ENCODE measurements at places on chromosomes 4 and X.

DNA sequence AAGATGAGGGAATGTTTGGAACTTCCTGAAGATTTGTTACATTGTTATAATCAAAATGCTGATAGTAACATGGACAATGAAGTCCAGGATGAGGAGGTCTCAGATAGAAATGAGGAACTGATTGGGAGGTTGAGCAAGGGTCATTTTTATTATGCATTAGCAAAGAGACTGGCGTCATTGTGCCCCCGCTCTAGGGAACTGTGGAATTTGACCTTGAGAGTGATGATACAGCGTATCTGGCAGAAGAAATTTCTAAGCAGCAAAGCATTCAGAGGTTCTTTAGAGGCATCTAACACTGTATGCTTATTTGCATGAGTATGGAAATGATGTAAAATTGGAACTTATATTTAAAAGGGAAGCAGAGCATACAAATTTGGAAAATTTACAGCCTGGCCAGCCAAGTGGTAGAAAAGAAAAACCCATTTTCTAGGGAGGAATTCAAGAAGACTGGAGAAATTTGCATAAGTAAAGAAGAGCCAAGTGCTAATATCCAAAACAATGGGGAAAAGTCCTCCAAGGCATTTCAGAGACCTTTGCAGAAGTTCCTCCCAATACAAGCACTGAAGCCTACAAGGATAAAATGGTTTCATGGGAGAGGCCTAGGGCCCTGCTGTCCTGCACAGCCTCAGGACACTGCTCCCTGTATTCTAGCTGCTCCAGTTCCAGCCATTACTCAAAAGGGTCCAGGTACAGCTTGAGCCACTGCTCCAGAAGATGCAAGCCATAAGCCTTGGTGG is 483.0 kb upstream of the NDST4 start:
- no peak for DNase-seq

DNA sequence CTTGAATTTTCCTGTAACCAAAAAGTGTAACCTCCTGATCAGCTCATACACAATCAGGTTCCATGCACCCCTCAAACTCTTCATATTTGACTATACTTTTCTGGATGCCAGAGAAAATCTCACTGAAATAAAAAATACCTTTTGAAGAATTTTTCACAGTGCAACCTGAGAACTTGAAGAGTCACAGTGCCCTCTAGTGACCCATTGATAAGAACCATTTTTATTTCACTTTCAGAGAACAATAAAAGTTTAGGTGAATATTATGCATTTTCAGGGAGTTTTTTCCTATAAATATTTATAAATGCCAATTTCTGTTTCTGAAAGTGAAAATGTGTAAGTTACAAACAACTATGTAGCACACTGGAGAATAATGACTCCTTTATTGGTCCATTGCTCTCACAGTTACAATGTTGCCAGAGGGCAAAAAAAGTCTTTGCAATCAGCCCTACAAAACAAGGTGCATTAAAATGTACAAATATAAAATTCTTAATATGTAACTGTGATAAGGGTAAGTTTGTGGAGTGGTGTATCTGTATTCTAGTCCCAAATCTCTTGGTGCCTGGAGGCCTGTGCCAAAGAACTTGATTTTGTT is 153.6 kb upstream of the INTU start:
- peak; percentile 34 for DNase-seq

DNA sequence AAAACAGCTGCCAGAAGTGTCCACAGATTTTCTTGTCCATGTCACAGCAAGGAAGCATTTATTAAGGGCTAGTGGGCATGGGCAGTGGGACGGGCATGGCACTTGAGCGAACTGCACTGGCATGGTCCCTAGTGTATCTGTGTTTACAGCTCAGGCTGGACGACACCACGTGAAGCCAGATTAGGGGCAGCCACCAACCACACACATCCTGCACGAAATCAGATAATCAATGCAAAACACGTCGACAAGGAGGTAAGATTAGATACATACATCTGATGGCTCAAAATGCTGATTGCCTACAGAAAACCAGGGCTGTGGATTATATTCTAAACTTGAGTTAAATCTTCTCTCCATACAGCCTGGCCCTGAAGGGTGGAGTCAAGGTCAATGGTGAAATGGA is 103.8 kb upstream of the ATP6AP2 start:
- DNase-seq: no peak

DNA sequence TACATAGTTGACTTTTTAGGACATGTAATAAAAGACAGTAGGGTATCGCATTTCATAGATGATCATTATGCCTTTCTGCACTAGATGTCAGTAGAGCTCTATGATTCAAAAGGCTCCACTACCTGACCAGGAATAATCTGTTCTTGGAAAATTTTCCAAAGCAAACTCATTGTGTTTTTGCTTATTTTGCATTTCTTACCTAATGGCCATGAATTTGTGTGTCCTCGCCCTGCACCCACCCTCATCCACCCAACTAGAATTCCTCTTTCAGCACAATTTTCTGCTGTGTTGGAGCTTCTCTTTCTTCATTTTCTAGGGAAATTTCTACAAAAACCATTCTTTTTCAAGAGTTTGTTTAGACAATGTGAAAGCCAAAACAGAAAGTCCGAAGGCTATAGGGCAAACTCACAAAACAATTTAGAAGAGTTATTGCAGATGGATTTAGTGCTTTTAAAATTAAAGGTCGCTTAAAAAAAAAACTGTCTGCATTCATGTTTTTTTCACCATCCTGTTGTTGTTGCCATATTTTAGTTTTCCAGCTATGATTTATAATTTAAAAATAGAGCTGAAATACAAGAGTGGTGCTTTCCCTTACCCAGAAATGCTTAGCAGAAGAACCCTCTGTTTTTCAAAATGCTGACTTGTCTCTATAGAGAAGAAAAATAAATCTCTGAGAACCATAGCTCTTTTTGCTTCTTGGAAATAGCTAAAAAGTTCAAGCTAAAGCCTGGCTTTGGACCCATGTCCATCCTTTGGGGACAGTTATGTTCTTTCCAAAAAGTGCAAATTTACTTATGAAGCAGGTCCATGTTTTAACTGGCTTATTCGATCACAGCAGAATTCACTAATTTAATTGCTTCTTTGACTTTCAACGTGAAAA is 183.7 kb downstream of the SPATA18 start:
- peak; percentile 3 for DNase-seq

GRCh38 chrX:139563251-139563650 is 32.7 kb downstream of the F9 start:
- peak; percentile 71 for DNase-seq

- peak; percentile 4 for DNase-seq
Observed at GRCh38 chr4:137015426-137016409, 516.6 kb downstream of the PCDH18 start.

- no peak for DNase-seq
Observed at GRCh38 chrX:15683193-15683592, 18.6 kb upstream of the CLTRN start.

DNA sequence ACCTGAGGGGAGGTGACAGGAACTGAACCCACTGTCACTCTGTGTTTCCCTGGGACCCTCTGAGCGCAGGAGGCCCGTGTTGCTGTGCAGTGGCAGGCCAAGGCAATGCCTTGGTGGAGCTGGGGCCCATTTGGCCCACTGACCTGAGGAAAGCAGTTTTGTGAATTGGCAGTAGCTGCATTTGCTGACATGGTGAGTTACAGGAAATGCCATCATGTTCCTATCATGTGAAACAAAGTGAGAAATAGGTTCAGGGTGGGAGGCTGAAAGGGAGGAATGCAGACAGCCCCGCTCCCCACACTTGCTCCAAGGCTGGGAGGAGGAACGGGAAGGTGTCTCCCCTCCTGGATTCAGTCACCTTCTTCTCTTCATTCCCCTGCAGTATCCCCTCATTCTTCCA is 146.1 kb downstream of the PTTG2 start:
- peak; percentile 40 for DNase-seq

- DNase-seq: peak; percentile 85
Observed at GRCh38 chr4:41541687-41542094, 3.7 kb downstream of the LIMCH1 start.

DNA sequence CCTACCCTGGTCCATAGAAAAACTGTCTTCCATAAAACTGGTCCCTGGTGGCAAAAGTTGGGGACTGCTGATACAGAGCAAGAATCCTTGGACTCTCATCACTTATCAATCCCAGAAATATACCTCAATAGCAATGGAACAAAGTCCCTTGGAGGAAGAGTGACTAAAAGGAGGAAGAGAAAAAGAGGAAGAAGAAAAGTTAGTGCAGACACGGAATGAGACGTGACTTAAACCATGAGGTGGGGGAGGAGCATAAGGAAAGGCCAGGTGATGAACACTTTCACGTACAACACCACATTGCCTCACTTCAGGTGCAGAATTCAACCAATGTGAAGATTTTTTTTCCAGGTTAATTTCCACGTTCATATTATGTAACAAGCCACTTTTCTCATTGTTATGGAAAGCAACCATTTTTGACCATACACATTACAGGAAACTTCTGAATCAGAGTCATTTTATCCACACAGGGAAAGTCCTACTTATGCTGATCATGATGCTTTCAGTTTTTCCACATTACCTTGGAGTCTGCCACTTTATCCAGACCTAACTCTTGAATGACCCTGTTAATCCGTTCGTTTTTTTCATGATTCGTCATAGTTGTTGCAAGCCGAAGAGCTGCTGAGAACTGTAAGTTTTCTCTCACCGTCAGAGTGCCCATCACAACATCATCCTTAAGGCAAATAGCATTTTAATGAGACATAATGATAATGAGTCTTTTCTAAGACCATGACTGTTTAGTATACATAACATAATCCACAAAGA is 27.7 kb downstream of the ABCG2 start:
- DNase-seq: peak; percentile 64

- DNase-seq: no peak
Observed at GRCh38 chrX:137432609-137433008, 133.3 kb upstream of the ZIC3 start.

DNA sequence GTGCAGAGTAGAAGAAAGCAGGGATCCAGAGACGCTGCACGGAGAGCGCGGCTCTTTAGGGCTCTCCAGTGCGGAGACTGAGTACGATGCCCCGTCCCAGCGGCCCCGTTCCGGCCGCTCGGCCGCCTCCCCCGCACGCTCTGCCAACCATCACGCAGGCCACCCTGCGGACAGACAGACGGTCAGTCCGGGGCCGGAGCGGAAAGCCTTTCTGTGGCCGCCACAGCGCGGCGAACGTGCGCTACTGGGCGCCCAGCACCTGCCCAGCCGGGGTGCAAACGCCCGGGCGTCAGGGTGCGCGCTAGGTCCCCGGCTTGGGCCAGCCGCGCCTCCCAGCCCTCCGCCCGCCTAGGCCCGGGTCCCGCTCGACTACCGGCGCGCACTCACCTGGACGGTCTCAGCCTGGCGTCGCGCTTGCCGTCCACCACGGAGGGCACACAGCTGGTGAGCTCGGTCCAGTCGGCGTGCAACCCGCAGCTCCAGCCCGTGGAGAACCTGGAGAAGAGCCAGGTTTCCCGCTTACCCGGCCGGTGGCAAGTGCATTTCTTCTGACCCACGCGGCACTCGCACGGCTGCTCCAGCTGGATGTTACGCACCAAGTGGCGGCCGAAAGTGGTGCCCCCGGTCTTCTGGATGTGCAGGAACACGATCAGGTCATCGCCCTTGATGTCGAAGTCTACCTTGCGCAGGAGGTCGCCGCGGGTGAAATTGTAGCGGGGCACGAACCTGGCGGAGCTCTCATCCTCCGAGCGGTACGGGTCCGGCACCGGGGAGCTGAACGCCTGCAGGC is 1.8 kb downstream of the HS6ST2 start:
- DNase-seq: no peak

DNA sequence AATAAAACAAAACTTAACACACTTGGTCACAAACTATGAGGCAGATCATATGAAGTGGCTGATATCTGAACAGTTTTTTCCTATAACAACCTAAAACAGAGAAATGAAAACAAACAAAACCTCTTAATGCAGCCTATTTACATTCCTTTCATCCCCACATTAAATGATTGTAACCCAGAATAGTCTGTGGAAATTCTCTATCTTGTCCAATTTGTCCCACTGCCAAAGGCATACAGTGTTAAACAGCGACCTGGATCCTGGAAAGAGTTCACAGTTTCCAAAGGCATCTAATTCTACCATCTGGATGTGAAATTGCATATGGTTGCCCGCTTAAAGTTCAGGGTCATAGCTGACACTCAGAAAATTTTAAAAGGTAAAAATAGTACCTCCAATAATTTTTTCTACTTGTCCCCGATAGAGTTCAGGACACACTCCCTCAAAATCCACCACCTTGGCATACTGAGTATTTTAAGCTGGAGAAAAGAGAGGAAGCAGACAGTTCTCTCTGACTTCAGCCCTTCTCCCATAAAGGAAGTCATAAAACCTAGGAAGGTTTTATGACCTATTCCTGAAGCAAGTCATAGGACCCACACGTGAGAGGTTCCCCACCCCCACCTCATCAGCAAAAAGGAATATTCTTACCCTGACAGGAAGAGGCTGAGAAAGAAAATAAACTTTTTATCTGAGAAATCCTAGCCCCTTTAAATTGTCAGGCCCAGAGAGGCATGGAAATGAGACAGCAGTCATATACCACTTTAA is 270.2 kb downstream of the PAPSS1 start:
- no peak for DNase-seq

GRCh38 chrX:119583431-119584059 is 9.2 kb downstream of the UBE2A start:
- no peak for DNase-seq

DNA sequence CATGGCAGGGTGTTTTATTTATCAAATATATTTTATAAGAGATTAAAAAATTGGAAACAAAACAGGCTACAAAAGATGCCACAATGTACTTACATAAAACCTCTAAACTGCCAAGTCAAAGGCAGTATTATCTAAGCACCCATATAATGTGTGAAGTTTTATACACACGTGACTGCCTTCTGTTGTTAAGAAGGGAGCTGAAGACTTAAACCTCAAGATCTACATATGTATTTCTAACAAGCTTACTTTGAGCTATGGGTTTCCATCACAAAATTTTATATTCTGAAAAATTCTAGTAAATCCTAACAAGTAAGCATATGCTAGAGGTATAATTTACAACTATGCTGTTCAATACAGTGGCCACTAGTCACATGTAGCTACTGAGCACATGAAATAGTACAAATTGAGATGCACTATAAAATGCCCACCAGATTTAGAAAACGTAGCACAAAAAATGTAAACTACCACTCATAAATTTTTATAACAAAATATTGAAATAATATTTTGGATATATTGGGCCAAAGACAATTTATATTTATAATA is 9.8 kb downstream of the ATP8A1 start:
- no peak for DNase-seq

- no peak for DNase-seq
Observed at GRCh38 chrX:9131066-9131465, 97.1 kb upstream of the FAM9B start.

DNA sequence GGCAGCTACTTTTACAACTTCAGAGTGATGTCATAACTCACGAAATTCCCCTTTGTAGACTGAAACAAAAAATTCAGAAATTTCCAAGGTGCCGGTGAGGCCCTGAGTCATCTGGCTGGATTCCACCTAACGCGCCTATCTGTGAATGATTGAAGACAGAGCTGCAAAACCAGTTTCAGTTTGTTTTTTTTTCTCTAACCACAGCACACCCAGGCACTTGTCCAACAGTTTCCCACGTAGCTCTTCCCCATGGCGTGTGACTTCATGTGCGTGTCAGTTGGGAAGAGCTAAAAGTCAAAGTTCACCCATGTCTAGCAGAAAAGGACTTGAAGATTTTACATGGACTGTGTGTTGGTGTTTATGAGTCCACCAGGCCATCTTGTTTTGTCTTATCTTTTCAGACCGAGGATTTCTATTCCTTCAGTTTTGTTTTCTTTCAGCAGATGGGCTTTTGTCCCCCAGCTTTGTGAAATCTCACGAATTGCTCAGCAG is 16.4 kb downstream of the TCEANC start:
- peak; percentile 97 for DNase-seq
